ENCODE measurements at places on chromosomes 7 and 10.
A peak's percentile ranks its signal among the peaks of the same experiment; 100 is the strongest.

- no peak for DNase-seq
Measured at GRCh38 chr10:117224881-117225280, 16.0 kb upstream of the SLC18A2 start.

DNA sequence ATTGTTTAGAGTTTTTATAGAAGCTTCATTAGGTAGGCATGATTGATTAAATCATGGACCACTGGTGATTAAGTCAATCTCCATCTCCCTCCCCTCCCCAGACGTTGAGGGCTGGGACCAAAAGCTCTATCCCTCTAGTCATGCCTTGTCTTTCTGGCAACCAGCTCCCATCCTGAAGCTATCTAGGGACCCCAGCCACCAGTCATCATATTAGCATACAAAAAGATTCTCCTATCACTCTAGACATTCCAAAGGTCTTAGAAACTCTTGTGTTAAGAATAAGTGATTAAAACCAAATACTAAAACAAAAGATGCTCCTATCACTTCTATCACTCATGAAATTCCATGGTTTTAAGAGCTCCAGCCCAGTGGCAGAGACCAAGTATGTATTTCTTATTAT, 178.2 kb downstream of the RAPGEF5 start:
- DNase-seq, result no peak

DNA sequence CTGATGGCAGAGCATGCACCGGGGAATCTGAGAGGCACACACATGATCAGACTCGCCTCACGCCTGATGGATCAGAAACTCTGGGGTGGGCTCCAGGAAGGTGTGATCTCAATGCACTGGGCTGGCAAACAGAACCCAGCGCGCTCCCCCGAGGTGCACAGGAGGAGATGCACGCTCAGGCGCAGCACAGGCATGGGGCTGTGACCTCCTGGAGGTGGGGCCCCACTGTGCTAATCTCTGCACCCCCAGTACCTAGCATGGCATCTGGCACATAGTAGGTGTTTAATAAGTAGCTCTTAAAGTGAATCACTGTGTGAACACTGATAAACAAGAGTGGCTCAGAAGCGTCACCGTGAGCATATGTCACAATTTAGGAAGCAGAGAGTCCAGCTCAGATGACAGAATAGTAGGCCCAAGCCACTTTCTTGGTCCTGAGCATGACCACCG, 57.9 kb downstream of the PROSER2 start:
- DNase-seq, result no peak

- no peak for DNase-seq
Measured at GRCh38 chr7:123660514-123661354, 5.1 kb downstream of the LMOD2 start.

GRCh38 chr7:23277359-23277989, 21.7 kb upstream of the MALSU1 start:
- DNase-seq, result peak; percentile 45

DNA sequence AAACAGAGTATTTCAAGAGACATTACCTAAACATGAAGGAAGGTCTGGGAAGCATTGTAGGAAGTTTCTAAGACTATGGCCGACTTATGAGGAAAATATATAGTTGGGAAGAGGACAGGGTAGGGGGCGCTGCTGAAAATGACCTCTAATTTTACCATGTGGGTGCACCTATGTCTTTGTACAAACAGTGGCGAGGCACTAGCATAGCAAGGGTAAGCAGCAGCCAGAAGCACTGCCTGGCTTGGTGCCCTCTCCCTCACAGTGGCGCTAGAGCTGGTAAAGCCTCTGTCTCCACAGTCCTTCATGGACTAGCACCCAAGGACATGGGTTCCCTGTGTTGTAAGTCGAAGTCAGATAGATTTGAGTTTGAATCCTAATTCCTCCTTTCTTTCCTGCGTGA, 461.2 kb downstream of the INHBA start:
- no peak for DNase-seq

DNA sequence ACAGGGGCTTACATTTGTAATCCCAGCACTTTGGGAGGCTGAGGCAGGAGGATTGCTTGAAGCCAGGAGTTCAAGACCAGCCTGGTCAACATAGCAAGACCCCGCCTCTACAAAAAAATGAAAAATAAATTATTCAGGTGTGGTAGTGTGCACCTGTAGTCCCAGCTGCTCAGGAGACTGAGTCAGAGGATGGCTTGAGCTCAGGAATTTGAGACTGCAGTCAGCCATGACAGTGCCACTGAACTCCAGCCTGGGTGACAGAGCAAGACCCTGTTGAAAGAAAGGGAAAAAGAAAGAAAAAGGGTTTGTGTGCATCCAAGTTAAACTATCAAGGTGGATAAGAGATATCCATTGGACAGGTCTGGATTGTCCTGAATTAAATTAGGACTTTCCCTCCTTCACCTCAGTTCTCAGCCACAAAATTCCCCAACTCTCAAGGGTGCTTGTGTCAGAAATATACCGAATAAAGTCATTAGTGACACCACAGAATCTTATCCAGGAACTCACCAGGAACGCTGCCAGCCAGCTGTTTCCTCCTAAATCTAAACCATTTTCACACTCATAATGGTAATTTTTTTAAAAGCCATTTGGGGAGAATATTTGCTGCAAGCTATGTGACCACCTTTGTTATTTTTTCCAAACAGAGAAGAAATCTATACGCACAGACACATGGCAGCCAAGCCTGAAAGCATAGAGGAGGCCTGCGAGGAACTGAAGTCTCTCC, 12.0 kb downstream of the AFAP1L2 start:
- no peak for DNase-seq

GRCh38 chr7:76222839-76223238, 21.1 kb downstream of the SRRM3 start:
- DNase-seq, result no peak

- no peak for DNase-seq
Measured at GRCh38 chr7:68789597-68789996, 808.7 kb upstream of the AUTS2 start.

DNA sequence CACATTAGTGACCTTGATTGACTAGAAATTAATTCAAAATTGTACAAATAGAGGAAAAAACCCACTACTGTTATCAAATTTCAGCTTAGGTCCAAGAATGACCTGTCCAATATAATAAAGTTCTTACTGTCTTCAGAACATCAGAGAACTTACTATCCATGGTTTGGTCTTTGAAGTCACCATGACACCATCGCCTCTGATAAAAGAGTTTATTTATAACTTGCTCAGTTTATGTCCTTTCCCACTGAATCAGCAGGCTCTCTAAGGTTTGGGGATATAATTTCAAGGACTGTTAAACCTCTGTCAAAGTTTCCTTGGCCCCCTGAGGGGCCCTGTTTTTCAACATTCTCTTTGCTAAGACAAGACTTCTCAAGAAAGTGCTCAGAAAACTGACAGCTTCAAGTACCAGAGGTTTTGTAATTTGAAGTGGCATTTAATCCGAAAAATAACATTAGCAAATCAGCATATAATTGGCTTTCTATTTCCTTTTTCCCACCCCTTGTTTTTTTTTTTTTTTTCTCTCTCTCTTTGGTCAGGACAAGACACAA, 191.7 kb upstream of the FERD3L start:
- no peak for DNase-seq

GRCh38 chr7:3162289-3162688, 118.6 kb upstream of the CARD11 start:
- DNase-seq, result no peak

- DNase-seq, result peak; percentile 52
Measured at GRCh38 chr7:118195837-118196474, 12.0 kb downstream of the LSM8 start.

Data from stromal cell of bone marrow (primary cell).